ENCODE measurements at places on chromosomes 4 and X.
A peak's percentile ranks its signal among the peaks of the same experiment; 100 is the strongest.

- no peak for DNase-seq
These were observed 3.1 kb upstream of the SLC9B2 start for GRCh38 chr4:103079621-103080020.

DNA sequence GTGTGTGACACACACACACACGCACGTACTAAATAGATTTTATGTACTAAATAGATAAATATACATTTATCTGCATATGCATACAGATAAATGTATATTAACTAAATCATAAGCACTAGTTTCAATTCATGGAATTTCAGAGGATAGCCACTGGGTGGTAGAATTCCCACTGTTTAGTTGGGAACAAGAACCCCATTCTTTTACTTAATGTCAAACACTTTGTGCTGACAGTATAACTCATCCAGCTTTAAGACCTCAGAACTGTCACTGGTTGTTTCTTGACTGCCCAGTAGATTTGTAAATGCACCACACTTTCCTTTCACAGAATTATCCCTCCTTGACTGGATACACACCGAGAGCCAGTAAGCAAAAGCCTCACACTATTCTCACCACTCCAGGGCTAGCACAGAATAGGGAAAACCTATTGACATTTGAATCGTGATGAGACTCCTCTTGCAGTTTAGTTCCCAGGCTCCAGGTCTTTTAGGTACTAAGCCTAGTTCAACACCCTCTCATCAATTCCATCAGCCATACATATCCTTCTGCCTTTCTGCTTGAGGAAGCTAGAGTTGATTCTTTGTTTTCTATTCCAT lies 32.4 kb downstream of the PPARGC1A start:
- DNase-seq = no peak

- DNase-seq = no peak
These were observed 48.5 kb downstream of the ZCCHC12 start for GRCh38 chrX:118872102-118872566.

GRCh38 chr4:52595001-52595400 lies 64.1 kb downstream of the USP46 start:
- DNase-seq = no peak

DNA sequence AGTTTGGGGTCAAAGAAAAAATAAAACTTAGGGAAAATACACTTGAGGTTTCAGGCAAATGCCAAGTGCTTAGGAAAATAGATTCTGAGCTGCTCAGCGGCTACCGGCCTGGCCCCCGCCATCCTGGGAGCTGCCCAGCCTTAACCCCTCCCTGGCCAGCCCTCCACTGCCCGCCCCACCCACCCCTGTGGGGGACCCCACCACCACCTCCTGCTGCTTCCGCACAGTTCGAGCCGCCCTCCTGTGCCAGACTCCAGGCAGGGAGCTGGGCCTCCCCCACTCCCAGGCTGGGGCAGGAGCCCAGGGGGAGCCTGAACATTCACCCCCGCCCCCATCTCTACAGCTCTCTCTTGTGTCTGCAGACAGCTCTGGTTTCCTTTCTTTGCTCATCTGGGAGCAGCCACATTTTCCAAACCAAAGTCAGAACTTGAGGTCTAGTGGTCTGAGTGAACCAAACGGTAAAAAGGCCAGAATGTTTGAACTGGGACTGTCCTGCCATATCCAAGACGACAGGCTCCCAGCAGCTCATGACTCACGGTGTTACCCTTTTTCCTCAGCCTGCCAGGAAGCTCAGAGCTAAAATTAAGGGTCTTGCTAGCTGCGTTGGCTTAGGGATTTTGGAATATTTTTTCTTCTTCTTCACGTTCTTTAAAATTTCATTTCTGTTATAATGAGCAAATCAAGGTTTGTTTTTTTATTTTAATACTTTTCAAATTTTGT lies 4.7 kb upstream of the FGFR3 start:
- no peak for DNase-seq

DNA sequence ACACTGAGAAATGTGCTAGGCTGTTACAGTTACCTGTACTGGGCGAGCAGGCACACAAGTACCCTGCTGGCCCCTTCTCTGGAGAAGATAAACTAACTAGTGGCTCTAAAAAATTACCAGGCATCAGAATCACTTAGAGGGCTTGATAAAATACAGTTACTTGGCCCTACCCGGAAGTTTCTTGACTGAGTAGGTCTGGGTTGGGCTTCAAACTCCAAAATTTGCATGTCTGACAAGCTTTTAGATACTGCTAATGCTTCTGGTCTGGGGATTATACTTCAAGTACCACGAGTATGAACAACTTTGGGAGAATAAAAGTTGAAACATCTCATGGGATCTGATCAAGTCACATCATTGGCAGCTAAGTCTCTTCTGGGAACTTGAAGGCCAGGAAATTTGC lies 30.8 kb downstream of the CEP135 start:
- no peak for DNase-seq

GRCh38 chr4:141676087-141676670 lies 39.8 kb downstream of the IL15 start:
- no peak for DNase-seq

DNA sequence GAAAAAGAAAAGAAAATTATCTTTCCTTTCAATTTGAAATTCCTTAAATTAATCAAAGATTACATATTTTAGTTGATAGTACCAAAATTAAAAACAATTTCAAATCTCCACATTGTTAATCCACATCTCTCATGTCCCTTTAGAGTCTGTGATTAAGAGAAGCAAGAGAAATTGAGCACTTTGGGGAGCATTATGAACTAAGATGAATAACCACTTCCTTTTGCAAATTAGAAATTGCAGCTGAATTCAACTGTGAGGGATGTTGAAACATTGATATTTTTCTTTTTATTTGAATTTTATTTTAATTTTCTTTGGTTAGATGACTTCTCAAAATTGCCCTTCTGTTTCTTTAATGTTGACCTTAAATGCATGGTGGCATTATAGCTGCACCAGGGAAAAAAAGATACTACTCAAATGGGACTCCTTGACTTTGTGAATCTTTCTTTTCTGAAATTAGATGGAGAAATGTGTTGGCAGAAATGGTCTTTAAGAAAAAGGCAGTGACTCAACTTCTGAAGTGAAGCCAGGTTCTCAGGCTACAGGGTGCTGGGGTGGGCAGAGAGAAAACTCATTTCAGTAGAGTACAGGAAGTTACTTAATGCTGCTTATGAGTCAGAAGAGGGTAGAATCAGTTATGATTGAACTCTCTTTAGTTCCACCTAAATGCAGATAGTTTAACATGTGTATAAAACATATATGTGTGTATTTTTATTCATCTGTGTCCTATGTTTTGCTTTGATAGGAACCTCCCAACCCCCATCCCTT lies 92.0 kb upstream of the TNIP3 start:
- no peak for DNase-seq

DNA sequence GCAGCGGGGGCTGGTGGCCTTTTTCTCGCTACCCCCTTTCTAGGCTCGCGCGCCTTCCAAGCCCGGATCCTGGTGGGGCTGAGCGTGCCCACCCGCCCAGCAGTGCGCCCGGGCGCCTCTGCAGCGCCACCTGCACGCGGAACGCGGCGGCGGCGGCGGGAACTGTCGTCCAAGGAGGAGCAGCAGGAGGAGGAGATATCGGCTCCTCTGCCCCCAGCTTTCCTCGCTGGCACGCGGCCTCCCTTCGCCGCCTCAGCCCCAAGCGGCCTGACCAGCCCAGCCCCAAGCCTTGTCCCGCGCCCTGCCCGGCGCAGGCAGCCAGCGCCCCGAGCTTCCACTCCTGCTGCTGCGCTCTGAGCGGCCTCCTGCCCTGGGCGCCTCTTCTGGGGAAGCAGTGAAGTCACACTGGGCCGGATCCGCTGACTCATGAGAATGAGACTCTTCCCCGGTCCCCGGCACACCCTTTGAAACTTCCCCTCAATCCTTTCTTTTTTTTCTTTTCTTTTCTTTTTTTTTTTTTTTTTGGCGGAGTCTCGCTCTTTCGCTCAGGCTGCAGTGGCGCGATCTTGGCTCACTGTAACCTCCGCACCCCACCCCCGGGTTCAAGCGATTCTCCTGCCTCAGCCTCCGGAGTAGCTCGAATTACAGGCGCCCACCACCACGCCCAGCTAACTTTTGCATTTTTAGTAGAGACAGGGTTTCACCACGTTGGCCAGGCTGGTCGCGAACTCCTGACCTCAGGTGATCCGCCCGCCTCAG lies 10.6 kb upstream of the ELF4 start:
- DNase-seq = peak; percentile 63

GRCh38 chrX:138853936-138854335 lies 142.4 kb upstream of the FGF13 start:
- no peak for DNase-seq

GRCh38 chrX:153902385-153902784 lies 2.1 kb upstream of the AVPR2 start:
- no peak for DNase-seq

DNA sequence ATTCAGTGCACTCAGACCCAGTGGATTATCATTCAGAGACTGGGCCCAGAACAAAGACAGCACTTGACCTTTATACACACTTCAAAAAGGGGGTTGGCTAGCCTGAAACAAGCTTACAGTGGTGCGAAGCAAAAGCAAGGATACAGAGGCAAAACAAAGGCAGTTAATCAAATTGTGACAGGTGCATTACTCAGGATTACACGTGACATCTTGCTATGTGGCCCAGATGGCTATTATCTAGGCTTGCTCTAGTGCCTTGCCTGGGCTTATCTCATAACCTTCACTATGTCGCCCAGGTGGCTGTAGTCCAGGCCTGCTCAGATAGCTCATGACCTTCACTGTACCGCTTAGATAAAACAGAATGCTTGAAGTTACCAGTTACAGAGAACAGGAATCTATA lies 1092.1 kb upstream of the PRKX start:
- DNase-seq = no peak

DNA sequence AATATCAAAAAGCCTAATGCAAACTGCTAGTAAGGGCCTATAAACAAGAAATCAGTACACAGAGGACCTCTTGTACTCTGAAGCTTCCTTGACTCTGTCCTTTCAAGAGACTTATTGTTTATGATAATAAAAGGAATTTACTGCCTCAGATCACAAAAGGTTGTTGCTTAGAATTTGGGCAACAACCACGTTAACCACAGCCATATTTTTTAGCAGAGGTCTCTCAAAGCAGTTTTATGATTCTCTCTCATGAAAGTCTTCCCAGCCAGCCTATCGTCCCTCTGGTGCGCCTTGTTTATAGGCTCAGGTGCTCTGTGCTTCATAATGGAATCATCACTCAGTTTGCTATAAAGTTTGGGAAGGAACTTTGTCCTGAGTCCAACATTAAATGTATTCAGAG lies 270.6 kb downstream of the RCHY1 start:
- DNase-seq = no peak

DNA sequence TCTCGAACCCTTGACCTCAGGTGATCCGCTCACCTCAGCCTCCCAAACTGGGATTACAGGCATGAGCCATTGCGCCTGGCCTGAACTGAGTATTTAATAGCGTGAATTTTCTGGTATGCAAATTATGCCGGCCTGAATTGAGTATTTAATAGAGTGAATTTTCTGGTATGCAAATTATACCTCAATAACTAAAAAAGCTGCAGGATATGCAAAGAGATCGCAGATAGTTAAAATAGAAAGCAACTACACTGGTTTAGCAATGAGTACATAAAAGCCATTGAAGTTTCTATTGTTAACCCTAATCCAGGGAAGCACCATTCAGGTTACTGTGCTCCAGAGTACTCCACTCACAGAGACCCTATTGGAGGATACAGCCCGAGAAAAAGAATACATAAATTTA lies 22.8 kb downstream of the FBXW7 start:
- DNase-seq = no peak

GRCh38 chrX:54785901-54786300 lies 12.2 kb downstream of the ITIH6 start:
- no peak for DNase-seq

DNA sequence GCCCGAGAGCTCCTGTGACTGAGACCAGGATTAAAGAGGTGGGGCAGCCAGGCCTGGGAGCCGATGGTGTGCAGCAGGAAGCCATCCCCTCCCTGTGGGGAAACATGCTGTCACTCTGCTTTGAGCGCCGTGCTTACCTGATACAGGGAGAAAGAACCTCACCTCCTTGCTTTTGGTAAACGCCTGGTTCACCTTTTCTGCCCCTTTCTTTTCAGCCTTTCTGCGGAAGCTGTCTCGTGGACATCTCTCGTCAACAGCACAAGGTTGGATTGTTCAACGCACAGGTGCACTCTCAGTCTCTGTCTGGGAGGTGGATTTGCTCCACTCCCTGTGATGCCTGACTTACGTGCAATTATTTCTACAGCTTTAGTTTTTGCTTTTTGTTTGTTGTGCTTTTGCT lies 12.0 kb downstream of the ZFYVE28 start:
- DNase-seq = no peak

DNA sequence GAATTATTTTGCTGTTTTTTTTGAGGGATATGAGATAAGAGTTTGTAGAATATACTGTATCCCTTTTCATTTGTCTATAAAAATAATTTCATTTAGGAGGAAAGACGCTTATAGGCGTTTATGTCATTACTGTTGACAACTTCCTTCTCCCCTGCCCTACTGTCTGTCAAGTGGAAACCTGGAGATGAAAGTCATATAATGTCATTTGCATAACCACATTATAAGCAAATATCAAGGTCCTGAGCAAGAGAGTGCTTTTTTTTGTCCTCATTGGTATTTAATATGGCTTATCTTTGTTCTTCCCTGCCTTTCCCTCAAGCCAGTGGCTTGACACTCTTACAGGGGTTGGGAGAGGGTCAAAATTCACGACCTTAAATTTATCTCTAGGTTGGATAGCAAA lies 55.8 kb downstream of the LRP2BP start:
- no peak for DNase-seq

- no peak for DNase-seq
These were observed 298.8 kb downstream of the TEX13A start for GRCh38 chrX:104921584-104922205.

DNA sequence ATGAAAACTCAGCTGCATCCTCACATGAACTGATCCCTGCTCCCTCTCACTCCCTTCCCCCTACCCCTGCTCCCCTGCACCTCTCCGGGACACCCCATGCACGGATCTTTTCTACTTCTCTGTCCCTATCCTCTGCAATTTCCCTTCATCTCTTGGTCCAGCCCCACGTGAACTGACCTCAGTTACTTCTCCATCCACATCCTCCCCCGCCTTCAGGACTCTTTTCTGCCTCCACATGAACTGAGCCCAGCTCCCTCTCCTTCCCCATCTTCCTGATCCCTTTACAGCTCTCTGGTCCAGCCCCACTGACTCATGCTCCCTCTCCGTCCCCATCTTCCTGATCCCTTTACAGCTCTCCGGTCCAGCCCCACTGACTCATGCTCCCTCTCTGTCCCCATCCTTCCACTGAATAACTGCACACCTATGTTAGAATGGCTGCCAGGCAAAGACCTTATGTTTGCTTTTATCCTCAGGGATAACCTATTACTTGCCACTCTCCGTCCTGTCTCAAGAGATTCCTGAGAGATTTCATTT lies 5.6 kb downstream of the CETN2 start:
- DNase-seq = no peak

DNA sequence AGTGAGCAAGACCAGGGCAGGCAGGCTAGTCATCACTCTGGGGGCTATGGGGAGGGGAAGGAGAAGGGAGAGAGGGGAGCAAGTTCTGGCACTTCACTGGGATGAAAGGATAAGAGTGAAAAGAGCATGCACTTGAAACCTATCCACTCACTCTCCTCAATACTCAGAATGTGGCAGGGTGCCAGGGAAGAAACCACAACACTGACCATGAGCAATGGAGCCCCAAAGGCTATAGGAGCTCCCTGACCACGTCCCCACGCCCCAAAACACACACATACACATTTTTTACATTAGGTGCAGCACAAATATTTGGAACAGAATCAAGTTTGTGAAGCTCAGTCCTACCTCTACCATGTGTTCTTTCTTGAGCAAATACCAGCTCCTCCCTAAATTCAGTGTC lies 132.2 kb downstream of the IDS start:
- no peak for DNase-seq

- DNase-seq = no peak
These were observed 17.7 kb downstream of the IL3RA start for GRCh38 chrX:1354036-1355019.

Data from T-helper 17 cell (primary cell).